ENCODE measurements at places on chromosomes 4 and X.

DNA sequence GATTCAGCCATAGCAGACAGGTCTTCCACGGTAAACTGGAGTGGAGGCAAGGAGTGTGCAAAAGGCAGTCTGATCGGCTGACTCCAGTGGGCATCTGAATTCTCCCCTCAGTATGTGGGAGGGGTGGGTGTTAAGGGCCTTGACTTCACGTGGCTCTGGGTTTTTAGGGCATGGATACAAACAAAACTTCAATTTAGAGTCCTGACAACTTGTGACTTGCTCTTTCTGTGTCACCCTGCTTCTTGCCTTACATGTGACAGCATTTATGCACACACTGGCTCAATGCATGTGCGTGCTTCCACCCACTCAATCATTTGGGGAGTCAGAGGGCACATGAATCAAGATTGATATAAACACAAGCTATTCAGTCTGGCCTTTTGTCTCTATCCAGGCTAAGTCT lies 17.5 kb downstream of the PLP1 start:
- no peak for DNase-seq

GRCh38 chr4:86333236-86333635 lies 26.6 kb downstream of the MAPK10 start:
- no peak for DNase-seq

DNA sequence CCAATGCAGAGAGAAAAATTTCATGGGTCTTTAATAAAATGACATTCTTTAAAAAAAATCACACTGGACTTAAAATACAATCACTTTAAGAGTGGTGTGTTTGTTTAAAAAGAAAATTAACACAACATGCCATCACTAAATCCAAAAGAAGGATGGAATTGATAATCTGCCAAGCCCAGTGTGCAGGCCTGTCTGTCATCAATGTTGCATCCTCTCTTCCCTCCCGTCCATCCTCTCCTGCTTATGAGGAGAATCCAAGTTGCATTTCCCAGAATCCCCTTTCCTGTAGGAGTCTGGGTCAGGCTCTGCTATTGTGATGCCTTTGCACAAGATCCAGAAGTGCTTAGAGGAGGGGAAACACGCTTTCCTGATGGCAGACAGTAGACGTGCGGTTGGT lies 169.4 kb downstream of the MID1 start:
- DNase-seq, result no peak

DNA sequence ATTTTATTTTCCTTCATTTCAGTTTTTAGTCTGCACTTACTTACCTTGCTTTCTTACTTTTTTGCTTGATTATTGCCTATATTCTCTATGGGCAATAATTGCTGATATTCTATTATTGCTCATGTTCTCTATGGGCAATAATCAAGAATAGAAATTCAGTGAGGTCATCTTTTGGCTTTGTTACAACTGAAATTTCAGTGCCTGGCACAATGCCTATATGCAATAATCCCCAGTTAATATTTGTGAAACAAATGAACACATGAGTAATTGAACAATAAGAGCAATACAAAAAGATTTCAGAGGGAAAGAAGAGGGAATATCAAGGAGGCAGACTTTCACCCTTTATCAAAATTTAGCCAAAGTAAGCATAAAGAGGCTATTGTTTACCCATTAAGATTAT lies 48.6 kb upstream of the ARSJ start:
- DNase-seq, result no peak

- DNase-seq, result no peak
Observed at GRCh38 chrX:23341452-23341851, 6.8 kb downstream of the PTCHD1 start.
